Cardiac ventricle fibroblast (primary cell): ENCODE measurements at places on chromosomes 2 and 18. TPM values are rescaled to one million over a fixed set of nuclear protein-coding genes. Genes with fewer than 3 reads are reported as not detected.

TUBA3D gene
- not detected in 2 replicates for total RNA-seq

ADAM23 gene
- 4.2 and 5.7 TPM in 2 replicates for total RNA-seq

ALPI gene
- total RNA-seq: not detected in 2 replicates

GALNT3 gene
- 0.20 and 0.69 TPM in 2 replicates for total RNA-seq

MEP1B gene
- total RNA-seq: not detected in 2 replicates

KLHL41 gene
- total RNA-seq: 1.00 and 1.7 TPM in 2 replicates

PRKD3 gene
- total RNA-seq: 27.0 and 27.6 TPM in 2 replicates

CNNM3 gene
- 5.0 and 5.3 TPM in 2 replicates for total RNA-seq

MERTK gene
- 0.64 and 2.7 TPM in 2 replicates for total RNA-seq

OBSL1 gene
- total RNA-seq: 111 and 117 TPM in 2 replicates

VWC2L gene
- total RNA-seq: 0.10 TPM in 1 of 2 replicates, not detected in the other

CASP10 gene
- total RNA-seq: 2.7 and 3.7 TPM in 2 replicates

QPCT gene
- total RNA-seq: 1.9 and 4.1 TPM in 2 replicates

FLACC1 gene
- 1.0 and 2.0 TPM in 2 replicates for total RNA-seq
